ENCODE measurements at places on chromosomes 2 and 18. TPM values are rescaled to one million over a fixed set of nuclear protein-coding genes. Genes with fewer than 3 reads are reported as not detected.

- no peak for DNase-seq
Observed at GRCh38 chr2:221444106-221444505, 128.0 kb downstream of the EPHA4 start.

- DNase-seq: no peak
Observed at GRCh38 chr2:204251998-204252376, 293.3 kb upstream of the PARD3B start.

RBKS gene
- 15.8 TPM for polyA plus RNA-seq

KIF1A gene
- polyA plus RNA-seq: 0.21 TPM

- DNase-seq: no peak
Observed at GRCh38 chr2:123895651-123896050, 129.4 kb upstream of the CNTNAP5 start.

- DNase-seq: no peak
Observed at GRCh38 chr2:133884739-133885381, 316.6 kb upstream of the NCKAP5 start.

GRCh38 chr2:98927027-98927426 is 9.0 kb downstream of the CRACDL start:
- no peak for DNase-seq

GRCh38 chr2:145090841-145091761 is 571.2 kb upstream of the ZEB2 start:
- no peak for DNase-seq

Data from liver (tissue), 10 donors.